ENCODE measurements at places on chromosomes 6 and 20.

DNA sequence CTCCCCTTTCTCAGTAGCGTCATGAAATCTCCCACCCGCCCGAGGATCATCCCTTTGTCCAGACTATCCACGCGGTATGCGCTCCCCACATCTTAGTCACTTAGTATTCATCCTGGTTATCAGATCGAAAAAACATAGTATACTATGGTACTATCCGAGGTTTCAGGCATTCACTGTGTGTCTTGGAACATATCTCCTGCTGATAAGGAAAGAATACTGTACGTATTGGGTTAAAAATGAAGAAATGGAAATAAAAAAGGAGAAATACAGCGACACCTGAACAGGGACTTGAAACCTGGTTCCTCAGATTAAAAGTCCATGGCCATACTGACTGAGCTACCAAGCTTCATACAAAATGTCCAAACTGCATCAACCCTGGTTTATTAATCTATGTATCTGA, 14.0 kb downstream of the HMGN4 start:
- DNase-seq: no peak

- no peak for DNase-seq
Observed at GRCh38 chr20:32158943-32159660, 48.4 kb downstream of the PLAGL2 start.

GRCh38 chr6:166244353-166245045, 63.7 kb downstream of the PRR18 start:
- DNase-seq: no peak

DNA sequence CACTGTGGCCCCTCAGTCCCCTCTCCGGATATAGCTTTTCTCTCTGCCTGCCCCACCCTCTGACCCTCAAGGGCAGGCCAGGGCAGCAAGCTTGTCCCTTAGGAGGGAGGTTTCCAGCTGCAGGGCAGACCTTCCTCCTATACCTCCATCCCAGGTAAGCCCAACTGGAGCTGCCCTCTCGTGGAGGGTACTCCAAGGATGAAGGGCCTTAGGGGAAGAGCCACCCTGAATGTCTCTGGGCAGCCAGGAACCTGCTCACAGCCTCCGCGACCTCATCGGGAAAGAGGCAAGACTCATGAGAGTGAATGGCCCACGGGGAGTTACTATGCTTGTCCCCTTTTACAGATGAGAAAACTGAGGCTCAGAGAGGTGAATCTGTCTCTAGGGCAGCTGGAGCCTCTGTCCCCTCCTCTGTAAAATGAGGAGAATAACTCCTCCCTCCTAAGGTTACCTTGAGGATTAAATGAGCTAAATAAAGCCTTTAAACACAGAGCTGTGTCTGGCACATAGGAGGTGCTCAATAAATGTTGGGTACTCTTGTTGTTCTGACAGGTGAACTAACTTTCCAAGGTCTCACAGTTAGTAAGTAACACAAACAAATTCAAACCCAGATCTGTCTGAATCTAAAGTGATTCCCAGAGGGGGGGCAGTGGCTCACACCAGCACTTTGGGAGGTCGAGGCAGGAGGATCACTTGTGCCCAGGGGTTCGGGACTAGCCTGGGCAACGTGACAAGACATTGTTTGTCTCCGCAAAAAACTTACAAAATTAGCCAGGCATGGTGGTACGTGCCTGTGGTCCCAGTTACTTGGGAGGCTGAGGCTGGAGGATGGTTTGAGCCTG, 12.1 kb downstream of the SRXN1 start:
- DNase-seq: no peak

DNA sequence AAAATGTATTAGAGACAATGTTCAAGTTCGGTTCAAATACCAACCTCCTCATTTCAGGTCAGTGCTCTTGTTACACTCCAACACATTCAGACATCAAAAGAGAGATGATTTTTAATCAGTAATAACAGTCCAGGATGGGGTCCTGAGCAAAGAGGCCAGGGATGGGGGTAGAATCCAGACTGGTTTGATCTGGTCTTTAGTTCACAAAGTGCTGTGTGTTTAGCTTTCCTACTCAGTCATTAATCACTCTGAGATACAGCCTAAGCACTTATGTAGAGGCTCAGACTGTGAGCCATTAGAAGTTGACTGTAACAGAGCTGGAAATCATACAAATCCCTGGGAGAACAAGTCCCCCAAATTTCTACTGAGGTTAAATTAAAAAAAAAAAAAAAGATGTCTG, 241.6 kb downstream of the PTPRK start:
- no peak for DNase-seq

- no peak for DNase-seq
Observed at GRCh38 chr6:149698175-149698574, 19.7 kb downstream of the LATS1 start.

GRCh38 chr20:15236812-15237211, 899.4 kb upstream of the FLRT3 start:
- no peak for DNase-seq

DNA sequence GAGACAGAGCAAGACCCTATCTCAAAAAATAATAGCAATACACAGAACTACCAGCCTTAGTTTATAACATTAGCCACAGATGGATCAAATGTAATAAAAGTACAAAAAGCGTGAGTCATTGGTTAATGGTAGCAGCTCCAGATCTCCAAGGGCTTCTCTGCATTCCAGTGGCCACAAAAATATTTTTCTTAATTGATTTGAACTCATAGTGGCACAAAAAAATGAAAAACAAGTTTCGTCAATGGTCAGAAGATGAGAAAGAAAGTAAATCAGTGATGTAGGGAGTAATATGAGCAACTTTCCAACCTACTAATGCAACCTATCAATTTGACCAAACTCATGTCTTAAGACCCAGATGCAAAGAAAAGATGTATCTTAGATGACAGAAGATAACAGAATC, 79.6 kb downstream of the CEP57L1 start:
- no peak for DNase-seq

DNA sequence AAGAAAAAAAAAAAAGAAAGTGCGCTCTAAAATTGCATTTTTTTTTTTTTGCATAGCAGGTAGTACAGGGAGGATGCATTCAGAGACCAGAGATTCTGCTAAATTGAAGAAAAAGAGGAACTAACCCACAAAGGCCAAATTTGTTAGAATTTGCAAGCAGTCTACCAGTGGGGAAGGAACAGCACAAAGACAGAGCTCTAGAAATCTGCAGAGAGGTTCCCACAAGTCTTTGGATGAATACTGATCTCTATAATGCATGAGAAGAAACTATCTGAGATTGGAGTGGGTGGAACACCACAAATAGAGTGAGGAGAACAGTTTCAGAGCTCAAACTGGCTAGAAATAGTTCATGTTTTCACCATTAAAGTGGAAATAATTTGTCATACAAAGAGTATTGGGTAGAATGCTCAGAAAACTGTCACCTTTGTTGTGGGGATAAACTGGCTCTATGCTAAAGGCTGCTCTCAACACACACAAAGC, 79.6 kb upstream of the AHI1 start:
- no peak for DNase-seq

GRCh38 chr20:40766790-40767614, 78.0 kb upstream of the MAFB start:
- DNase-seq: no peak

All from head of caudate nucleus (tissue), 42 donors.